Central memory CD8-positive, alpha-beta T cell (primary cell): ENCODE measurements at places on chromosomes 4 and X.

GRCh38 chrX:45347877-45348276 lies 147.2 kb upstream of the DIPK2B start:
- no peak for DNase-seq

DNA sequence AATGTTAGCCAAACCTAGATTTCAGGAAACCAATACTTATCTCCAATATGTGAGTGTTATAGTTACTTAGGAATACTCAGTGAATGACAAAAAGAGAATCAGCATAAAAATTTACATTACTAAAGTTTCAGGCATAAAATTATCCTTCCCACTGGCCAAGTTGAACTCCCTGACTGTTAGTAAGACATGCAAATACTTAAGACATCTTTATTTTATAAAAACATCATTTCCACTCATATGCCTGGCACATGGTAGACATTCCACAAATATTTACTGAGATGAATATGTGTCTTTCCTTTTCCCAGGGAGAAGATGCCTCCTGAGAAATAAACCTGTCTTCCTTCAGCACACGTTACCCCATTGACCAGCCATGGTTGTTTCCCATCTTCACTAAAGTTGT lies 7.3 kb downstream of the VEGFD start:
- DNase-seq = no peak

DNA sequence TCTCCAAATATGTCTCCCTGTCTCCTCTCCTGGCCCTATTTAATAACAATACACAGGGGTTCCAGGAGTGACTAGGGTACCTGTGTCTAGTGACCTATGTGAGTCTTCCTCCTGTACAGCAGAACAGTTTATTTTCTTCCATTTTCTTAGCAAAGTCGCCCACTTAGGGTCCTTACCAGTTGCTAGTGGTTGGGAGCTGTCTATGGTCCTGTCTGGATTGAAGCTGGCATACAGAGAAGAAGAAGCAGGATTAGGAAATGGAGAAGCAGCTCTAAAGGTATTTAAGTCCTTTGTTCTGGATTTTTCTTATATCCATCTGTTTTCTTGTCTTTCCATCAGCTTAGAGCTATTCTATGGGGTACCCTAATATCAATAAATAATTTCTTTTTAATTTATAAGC lies 587.1 kb upstream of the CPEB2 start:
- no peak for DNase-seq

- DNase-seq = no peak
Observed at GRCh38 chrX:30910124-30910860, 21.2 kb upstream of the TAB3 start.

DNA sequence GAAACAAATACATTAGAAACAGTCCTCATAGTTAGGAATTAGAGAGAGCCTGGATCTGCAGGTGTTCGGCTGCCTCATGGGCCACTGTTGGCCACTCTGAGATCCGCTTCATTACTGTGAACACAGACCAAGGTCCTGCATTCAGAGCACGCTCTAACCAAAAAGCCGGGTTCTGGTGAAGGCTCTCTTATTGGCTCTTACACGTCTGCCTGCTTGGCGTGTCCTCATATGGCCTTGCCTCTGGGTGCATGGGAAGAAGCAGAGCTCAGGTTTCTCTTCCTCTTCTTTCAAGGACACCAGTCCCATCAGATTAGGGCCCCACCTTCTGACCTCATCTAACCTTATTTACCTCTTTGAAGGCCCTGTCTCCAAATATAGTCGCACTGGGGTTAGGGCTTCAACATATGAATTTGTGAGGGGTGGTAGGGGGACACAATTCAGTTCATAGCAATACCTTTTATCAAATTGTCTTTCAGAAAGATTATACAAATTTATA lies 37.1 kb upstream of the ELF2 start:
- no peak for DNase-seq

DNA sequence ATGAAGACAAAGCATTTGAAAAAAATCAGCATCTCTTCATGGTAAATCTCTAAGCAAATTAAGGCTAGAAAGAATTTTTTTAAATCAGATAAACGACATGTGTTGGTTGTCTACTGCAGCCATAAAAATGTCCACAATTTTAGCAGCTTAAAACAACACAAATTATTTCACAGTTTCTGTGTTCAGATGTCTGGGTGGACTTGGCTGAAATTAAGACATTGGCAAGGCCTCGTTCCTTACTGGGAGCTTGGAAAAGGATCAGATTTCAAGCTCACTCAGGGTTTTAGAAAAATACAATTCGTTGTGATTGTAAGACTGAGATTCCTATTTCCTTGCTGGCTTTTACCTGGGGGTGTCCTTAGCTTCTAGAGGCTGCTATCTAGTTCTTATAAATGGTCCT lies 1470.6 kb downstream of the PCDH19 start:
- DNase-seq = no peak

- no peak for DNase-seq
Observed at GRCh38 chr4:154018659-154019058, 229.8 kb upstream of the SFRP2 start.

DNA sequence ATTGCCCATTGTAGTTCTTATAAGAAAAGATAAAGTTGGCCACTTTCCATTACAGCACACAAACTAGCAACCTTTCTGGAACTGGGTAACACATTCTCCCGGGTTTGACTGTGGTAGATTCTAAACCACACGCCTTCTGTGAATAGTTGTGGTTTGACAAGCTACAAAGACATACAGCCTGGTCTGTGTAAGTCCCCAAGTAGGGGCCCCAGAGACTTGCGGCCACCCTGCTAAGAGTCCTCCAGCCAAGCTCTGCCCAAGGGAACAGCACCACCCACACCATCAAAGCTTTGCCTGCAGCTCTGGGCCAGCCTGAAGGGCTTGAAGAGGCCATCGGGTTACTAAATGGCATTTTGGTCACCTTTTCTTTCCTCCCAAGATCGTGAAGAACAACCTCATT lies 203.4 kb downstream of the MAML3 start:
- no peak for DNase-seq

DNA sequence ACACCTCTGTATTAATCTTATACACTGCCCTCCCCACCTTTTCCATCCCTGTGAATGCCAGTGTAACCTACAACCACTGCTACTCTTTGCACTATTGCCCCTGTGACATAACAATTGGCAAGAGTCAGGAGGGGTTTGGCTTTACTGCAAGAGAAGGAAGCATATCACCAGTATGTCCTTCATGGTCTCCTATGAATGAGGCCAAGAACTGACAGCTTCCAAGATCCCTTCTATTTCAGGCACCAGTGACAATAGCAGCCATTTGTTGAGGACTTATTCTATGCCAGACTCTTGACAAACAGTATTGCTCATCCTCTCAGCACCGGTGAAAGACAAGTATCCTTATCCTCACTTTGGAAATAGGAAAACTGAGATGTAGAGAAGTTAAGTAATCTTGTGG lies 363.9 kb downstream of the MID1IP1 start:
- DNase-seq = no peak

- DNase-seq = no peak
Observed at GRCh38 chr4:166460769-166461550, 587.9 kb downstream of the TLL1 start.

DNA sequence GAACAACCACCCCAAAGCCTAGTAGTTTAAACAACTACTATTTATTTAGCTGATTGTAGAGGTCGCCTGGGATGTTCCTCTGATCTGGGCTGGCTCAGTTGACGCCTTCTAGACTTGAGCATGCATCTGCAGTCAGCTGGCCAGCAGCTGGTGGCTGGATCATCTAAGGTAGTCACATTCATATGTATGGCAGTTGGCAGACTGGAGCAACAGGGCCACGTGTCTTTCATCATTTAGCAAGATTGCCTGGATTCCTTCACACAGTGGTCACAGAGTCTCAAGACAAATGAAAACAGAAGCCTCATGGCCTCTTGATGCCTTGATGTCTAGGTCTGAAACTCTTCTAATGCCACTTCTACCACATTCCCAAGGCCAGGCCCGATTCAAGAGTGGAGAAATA lies 220.6 kb upstream of the S100G start:
- DNase-seq = no peak

GRCh38 chrX:13473442-13474163 lies 95.8 kb upstream of the EGFL6 start:
- DNase-seq = no peak

- DNase-seq = no peak
Observed at GRCh38 chr4:107098401-107098800, 62.3 kb upstream of the DKK2 start.

- DNase-seq = no peak
Observed at GRCh38 chr4:42643685-42644084, 13.2 kb downstream of the ATP8A1 start.

DNA sequence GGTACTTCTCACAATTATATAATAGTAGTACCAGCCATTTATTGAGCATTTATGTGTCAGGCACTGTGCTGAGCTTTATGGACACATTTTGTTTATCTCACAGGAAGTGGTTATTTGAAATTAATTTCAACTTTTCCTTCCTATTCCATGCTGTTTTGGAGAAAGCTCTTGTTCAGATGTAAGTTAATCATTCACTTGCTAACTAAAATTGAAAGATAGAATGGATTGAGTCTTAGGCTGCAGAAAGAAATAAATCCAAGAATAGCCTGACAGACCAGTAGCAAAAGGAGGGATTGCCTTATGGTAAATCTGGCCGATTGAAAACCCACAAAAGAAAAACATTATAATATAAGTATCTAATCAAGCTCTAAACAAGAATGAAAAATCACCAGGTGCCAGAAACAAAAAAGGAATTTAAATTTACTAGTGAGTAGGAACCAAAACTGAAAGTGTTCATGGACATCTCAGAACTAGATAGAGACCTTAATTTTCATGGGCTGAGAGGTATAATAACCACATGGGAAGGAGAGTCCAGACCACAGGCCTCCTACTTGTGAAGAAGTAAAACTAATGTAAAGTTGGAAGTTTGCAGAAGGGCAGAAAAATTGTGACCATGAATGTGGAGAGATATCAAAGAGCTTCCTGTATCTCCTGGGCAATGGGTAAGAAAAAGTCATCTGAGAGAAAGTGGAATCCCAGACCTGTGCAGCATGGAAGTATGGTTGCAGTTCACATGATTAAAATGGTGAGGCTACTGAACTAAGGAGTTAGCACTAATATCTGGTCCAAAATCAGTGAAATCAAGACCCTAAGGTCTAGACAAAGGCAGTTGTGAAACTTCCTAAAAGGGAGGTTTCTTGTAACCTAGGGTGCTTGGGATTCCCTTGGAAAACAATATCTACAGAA lies 38.0 kb downstream of the RADX start:
- DNase-seq = no peak

DNA sequence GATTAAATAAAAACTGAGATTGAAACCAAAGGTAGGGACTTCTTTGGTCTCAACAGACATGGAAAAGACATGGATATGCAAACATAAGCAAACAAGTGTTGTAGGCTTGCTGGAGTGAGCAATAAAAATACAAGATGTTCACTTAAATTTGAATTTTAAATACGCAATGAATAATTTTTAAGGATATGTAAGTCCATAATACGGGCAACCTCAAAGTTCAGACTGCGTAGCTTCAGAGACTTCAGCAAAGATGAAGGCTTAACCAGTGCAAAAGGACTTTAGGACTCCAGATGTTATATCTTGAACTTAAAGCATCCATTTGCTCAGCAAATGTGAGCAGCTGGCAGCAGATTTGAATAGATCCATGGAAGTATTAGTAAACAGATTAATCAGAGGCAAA lies 549.3 kb downstream of the ARAP2 start:
- DNase-seq = no peak

DNA sequence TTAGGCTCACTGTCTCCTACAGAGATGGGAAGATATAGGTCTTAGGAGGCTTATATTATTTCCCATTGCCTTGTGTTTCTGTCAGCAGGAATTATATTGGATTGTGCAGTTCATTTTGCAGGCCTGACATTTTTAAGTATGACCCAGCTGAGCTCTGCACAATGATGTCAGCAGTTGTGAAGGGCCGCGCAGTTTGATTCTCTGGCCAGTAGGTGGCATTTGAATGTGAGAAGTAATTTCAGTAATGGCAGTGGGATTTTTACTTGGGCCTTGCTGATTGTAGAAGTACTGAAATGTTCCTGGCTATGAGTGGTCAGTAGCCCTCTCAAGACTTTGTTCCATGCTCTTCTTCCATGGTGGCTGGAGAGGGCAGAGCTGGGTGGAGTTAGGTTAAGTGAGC lies 247.2 kb upstream of the MTMR8 start:
- no peak for DNase-seq

DNA sequence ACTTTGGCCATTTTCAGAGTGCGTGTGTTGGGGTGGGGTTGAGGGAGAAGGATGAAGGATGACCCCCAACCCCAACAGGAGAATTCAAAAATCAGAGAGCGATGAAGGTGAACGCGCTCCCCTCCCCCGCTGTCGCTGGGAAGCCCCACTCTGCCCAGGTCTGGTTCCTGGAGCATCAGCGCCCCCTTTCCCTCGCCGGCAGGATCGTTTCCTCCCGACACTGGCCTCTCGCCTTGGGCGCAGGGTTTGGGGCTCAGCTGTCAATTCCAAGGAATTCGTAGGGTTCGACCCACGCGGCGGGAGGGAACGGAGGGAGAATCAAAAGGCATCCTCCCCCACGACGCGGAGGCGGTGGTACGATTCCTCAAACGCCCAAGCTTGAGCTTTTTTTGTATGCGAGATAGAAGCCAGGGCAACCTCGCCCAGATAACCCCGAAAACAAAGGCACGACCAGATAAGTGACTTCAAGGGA lies 1.0 kb upstream of the PDGFRA start:
- no peak for DNase-seq

DNA sequence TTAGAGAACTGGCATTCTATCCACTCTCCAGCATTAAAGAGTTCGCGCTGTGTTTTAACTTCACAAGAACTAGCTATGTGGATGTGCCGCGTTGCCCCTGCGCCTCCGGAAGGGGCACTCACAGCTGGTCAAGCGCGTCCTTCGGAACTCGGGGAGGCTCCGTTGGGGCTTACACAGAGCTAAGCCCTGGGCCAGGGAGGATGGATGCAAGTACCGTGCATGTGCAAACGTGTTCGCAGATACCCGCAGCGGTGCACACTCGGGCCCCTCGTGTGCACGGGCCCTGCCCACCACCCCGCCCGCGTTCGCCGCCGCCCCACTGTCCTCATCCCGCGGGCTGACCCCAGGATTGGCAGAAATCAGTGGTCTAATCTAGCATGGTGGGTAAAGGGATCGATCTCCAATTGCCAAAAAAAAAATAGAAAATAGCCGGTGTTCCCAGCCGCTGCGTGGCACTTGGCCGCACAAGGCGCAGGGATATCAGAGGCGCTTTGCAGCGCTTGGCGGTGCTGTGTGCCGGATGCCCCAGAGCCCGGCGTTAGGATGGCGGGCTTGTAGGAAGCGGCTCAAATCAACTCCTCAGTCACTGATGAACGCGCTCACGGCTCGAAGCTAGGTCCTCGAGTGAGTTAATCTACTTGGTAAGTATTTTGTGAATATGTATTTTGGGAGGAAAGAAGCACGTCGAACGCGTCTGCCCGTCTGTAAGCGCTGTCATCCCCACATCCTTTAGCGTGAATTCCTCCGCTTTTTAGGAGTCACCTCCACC lies 989 bp upstream of the PCDH10 start:
- no peak for DNase-seq

- no peak for DNase-seq
Observed at GRCh38 chrX:8305350-8305749, 134.3 kb upstream of the VCX2 start.

DNA sequence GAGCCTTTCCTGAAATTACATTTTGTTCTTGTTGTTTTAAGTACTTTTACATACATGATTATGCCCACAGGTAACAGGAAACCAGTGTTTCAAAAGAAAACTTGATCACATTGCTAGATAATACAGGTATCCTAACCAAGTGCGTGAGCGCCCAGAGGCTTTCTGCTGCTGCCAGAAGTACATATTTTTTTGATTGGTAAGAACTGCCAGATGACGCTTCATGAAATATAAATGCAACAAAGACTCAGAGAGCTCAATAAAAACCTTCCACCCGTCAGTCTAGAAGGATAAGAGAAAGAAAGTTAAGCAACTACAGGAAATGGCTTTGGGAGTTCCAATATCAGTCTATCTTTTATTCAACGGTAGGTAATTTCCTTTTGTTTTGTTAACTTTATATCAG lies at the start of gene EPGN:
TSS of gene EPGN (plus strand) at position 256 of the 400 bp plus-strand sequence. CDS start at position 320, 64 bp downstream.
- DNase-seq = no peak
